Occipital lobe (tissue), 3 donors: ENCODE measurements at places on chromosomes 4 and X. TPM values are rescaled to one million over a fixed set of nuclear protein-coding genes. Genes with fewer than 3 reads are reported as not detected.

GRCh38 chr4:17072483-17072882 lies 174.0 kb upstream of the LDB2 start:
- DNase-seq: no peak

GRCh38 chr4:138259271-138259670 lies 17.1 kb upstream of the SLC7A11 start:
- DNase-seq: no peak

GRCh38 chr4:141047228-141047884 lies 85.9 kb downstream of the RNF150 start:
- no peak for DNase-seq

- DNase-seq: no peak
Measured at GRCh38 chr4:142528433-142528832, 317.7 kb downstream of the INPP4B start.

DNA sequence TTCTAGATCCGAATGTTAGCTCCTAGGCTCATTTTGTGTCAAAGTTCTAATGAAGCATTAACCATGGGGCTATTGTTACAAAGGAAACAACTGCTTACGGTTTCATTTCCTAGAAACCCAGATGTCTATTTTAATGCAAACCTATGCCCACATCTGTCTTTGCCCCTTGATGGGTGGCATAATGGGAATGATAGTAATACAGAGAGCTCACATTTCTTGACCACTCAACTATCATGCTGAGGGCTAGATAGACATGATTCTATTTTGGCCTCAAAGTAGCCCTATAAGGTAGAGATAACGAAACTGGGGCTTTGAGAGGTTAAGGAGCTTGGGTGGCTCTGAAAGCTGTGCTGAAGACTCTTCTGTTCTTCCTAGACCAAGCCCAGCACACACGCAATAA lies 1.9 kb downstream of the TLR7 start:
- DNase-seq: no peak

DNA sequence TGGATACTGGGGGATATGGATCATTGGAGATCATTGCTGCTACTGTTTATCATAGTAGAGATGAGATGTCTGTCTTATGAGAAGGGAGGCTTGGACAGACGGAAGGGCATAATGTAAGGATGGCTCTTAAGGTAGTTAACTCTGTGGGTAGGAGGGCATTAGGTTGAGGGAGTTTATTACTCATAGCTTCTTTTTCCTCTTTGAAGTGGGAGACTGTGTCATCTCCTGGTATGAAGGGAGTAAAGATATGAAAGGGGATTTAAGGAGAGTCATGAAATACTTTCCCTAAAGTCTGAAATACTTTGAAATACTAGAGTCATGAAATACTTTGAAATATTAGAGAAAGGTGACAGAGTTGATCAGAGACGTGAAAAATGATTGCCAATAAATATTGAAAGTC lies 255.5 kb upstream of the PITX2 start:
- no peak for DNase-seq

DNA sequence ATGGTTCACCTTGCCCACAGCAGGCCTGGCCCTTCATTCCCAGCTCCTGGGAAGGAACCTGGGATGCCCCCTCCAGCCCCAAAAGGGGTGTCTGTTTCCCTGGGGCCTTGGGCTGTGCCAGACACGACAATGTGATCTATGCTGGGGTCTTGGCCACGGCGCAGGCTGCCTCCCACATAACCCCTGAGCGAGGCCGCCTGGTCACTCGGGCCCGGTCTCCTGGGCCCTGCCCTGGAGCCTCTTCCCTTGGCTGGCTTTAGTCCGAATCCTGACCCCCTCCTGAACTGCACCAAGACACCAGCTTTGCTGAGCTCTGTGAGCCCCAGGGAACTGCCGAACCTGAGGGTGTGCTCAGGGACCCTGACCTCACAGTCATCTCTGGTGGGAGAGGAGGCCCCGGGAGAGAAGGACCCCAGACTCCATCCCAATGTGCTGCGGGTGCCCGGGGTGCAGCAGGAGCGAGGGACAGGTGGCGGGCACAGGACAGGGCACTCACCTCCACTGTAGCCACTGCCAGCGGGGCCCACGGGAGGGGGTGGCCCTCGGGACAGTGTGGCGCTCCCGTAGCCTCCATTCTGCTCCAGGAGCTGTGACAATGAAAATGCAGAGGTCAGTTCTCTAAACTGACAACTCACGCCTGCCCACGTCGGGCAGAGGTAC lies 42.0 kb downstream of the GAK start:
- no peak for DNase-seq

DNA sequence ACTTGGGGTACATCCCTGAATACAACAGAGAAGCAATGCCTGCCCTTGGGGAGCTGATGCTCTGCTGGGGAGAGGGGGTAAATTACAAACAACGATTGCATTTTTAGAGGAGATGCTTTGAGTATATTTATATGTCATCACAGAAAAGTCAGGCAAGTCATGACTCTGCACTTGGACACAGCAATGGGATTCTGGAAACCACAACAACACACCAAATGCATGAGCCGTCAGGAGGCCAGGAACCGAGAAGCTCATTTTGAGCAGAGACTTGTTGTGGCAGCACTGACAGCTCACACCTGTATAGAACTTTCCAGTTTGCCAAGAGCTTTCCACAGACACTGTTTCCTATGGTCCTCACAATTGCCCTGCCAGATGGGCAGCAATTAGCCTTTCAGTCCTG lies 113.2 kb upstream of the RBPJ start:
- DNase-seq: no peak

- DNase-seq: no peak
Measured at GRCh38 chrX:29274517-29274916, 687.3 kb downstream of the IL1RAPL1 start.

- no peak for DNase-seq
Measured at GRCh38 chrX:4588056-4588455, 874.6 kb upstream of the PRKX start.

DNA sequence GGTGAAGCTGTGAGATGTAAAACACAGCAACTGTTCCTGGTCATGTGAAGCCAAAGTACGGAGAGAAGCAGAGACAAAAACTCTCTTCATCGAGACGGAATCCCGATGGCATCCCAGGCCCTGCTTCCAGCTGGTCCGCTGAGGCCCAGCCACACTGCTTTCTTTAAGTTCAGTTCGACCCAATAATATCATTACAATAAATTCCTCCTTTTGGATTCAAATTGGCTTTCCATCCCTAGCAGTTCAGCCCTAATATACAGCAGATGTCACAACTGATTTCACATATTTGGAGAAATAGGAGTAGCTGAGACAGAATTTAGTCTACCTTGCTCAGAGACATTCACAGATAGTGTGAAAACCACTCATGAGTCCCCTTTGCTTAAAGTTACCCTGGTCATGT lies 98.3 kb upstream of the SPRY1 start:
- DNase-seq: no peak

GRCh38 chr4:40238008-40238699 lies 41.3 kb downstream of the RHOH start:
- DNase-seq: no peak

DNA sequence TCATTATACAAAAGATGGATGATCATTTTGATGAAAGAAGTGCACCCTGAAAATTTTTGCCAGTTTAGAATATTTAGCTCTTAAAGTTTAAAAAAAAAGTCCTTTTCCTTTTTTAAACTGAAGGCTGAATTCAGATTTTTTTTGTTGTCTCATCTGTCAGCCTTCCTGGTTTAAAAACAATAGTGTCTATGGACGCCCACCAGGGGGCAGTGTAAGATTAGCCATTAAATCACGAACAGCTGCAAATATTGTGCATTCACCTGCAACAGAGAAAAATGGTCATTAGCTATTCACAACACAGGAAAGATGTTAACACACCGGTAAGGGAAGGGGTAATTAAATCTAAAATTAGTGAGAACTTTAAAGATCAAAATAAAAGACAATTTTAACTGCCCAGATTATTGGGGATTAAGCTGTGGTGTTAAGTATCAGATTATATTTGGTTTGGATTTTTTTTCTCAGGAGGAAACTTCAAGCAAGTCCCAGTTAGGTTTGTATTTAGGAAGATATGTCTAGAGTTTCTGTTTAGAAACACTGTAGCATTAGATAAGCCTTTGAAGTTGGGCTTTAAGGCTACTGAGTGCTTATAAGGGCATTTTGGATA lies 4.4 kb upstream of the CXorf38 start:
- DNase-seq: peak; percentile 22

- DNase-seq: no peak
Measured at GRCh38 chr4:88110826-88111225, 47.6 kb downstream of the ABCG2 start.

- no peak for DNase-seq
Measured at GRCh38 chr4:15240764-15241163, 187.1 kb upstream of the C1QTNF7 start.

- DNase-seq: no peak
Measured at GRCh38 chrX:121581885-121582284, 534.5 kb downstream of the GLUD2 start.

GRCh38 chr4:83232082-83232481 lies 52.5 kb downstream of the COQ2 start:
- no peak for DNase-seq

GRCh38 chrX:19924285-19924684 lies 36.9 kb upstream of the SH3KBP1 start:
- no peak for DNase-seq

- DNase-seq: no peak
Measured at GRCh38 chrX:131225078-131225477, 64.0 kb downstream of the IGSF1 start.

GRCh38 chr4:152690706-152691651 lies 11.2 kb upstream of the TMEM154 start:
- no peak for DNase-seq

DNA sequence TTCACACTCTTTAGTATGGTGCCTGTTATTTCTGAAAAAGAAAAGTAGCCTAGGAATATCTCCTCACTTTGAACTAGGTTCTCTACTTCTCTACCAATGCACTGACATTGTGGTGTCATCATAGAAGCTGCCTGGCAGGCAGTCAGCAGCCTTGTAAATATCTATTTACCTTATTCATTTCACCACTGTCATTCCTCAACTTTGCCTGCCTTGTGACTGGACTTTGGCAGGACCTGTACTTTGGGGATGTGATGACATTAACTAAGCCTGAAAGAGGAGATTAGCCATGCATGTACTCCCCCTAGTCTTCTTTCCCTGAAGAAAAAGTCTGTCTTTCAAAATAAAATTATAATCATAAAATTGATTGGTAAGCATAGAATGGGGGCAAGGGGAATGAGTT lies 207.2 kb downstream of the ARAP2 start:
- no peak for DNase-seq

- DNase-seq: no peak
Measured at GRCh38 chr4:53693909-53694308, 102.6 kb upstream of the LNX1 start.

GRCh38 chrX:146385529-146385928 lies 424.0 kb upstream of the CXorf51B start:
- DNase-seq: no peak

DNA sequence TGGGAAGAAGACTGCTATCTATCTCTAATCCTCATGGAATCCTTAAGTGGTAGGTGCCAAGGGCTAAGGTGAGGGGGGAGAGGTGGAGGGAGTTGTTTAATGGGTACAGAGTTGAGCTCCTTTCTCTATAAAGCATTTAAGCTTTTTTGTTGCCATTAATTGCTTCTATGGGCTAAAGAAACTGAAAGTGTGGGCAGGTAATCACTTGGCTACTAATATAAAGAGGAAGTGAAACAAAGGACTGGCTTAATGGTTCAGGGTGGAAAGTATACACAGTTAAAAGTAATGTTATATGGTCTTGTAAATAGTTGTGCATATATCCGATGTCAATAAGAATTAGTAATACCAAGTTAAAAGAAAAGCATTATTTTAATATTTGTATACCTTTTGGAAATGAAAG lies 83.9 kb downstream of the POLA1 start:
- DNase-seq: no peak

GRCh38 chr4:121148000-121148399 lies 16.1 kb downstream of the TNIP3 start:
- no peak for DNase-seq

GRCh38 chr4:3363411-3364141 lies 70.8 kb downstream of the RGS12 start:
- DNase-seq: no peak

Gene ENPEP
- 0.78 TPM for total RNA-seq

Gene VEGFD
- total RNA-seq: not detected

Gene MAGEC3
- 0.47 TPM for total RNA-seq

Gene PITX2
- total RNA-seq: not detected

Gene TCEANC
- total RNA-seq: 14.7 TPM

Gene DCAF8L2
- total RNA-seq: not detected

Gene MFAP3L
- total RNA-seq: 13.9 TPM

Gene GPR78
- not detected for total RNA-seq
